T-helper 2 cell treated with Interferon-gamma antibody and Interleukin-4, amounts not matched to agents 100 ng/mL and 5 ng/mL, for 36 hours (primary cell): ENCODE measurements at places on chromosomes 12 and 14. TPM values are rescaled to one million over a fixed set of nuclear protein-coding genes. Genes with fewer than 3 reads are reported as not detected.

The SMCO2 gene
- 0.45 and 0.84 TPM in 2 replicates for total RNA-seq

The ADCY6 gene
- total RNA-seq = 0.07 and 0.09 TPM in 2 replicates

The COL2A1 gene
- 0.32 TPM in 1 of 2 replicates, not detected in the other for total RNA-seq

The FAIM2 gene
- total RNA-seq = 0.18 and 0.27 TPM in 2 replicates

The TAS2R8 gene
- total RNA-seq = not detected in 2 replicates

The ATF1 gene
- total RNA-seq = 50.3 and 54.5 TPM in 2 replicates

The ZNF219 gene
- total RNA-seq = 5.5 and 7.3 TPM in 2 replicates

The SYT1 gene
- not detected in 2 replicates for total RNA-seq

The ADGRD1 gene
- 0.50 and 0.61 TPM in 2 replicates for total RNA-seq

The NINJ2 gene
- total RNA-seq = 8.4 and 8.6 TPM in 2 replicates

The TAS2R14 gene
- 3.2 and 4.1 TPM in 2 replicates for total RNA-seq

The NGB gene
- not detected in 2 replicates for total RNA-seq

The LBHD2 gene
- not detected in 2 replicates for total RNA-seq

The EPYC gene
- not detected in 2 replicates for total RNA-seq

The PRKD1 gene
- total RNA-seq = not detected in 2 replicates

The ASCL1 gene
- not detected in 2 replicates for total RNA-seq

The DLGAP5 gene
- total RNA-seq = 63.4 and 68.1 TPM in 2 replicates

The PAX9 gene
- not detected in 2 replicates for total RNA-seq

The ATP23 gene
- 14.0 and 17.1 TPM in 2 replicates for total RNA-seq

The TRIM9 gene
- 0.16 and 0.18 TPM in 2 replicates for total RNA-seq

The KCNA1 gene
- 0.07 TPM in 1 of 2 replicates, not detected in the other for total RNA-seq

The KCNC2 gene
- not detected in 2 replicates for total RNA-seq

The SLC2A14 gene
- 0.18 TPM in 1 of 2 replicates, not detected in the other for total RNA-seq

The AQP6 gene
- not detected in 2 replicates for total RNA-seq

The KRT82 gene
- total RNA-seq = not detected in 2 replicates

The ALX1 gene
- total RNA-seq = not detected in 2 replicates

The GPR65 gene
- total RNA-seq = 14.4 and 15.3 TPM in 2 replicates

The MUCL1 gene
- not detected in 2 replicates for total RNA-seq

The KRT79 gene
- total RNA-seq = not detected in 2 replicates

The PROX2 gene
- not detected in 2 replicates for total RNA-seq

The KCNH3 gene
- total RNA-seq = 0.82 and 1.2 TPM in 2 replicates

The SLC17A8 gene
- not detected in 2 replicates for total RNA-seq

The LRTM2 gene
- total RNA-seq = not detected in 2 replicates

The CLEC6A gene
- 0.09 TPM in 1 of 2 replicates, not detected in the other for total RNA-seq

The OR4Q3 gene
- total RNA-seq = not detected in 2 replicates

The C12orf50 gene
- 0.09 TPM in 2 replicates for total RNA-seq

The C12orf60 gene
- 1.3 and 1.5 TPM in 2 replicates for total RNA-seq

The ABHD4 gene
- total RNA-seq = 6.1 and 7.5 TPM in 2 replicates

The ABCD2 gene
- 19.3 and 20.2 TPM in 2 replicates for total RNA-seq

The GRIP1 gene
- not detected in 2 replicates for total RNA-seq

The NEUROD4 gene
- total RNA-seq = not detected in 2 replicates

The STXBP6 gene
- not detected in 2 replicates for total RNA-seq

The CRACR2A gene
- total RNA-seq = 36.5 and 39.2 TPM in 2 replicates
